Stimulated activated CD4-positive, alpha-beta T cell treated with anti-CD3 and anti-CD28 coated beads, Interleukin-4, amount 100 ng/mL, for 4 hours (primary cell): ENCODE measurements at places on chromosomes 6 and 20.

DNA sequence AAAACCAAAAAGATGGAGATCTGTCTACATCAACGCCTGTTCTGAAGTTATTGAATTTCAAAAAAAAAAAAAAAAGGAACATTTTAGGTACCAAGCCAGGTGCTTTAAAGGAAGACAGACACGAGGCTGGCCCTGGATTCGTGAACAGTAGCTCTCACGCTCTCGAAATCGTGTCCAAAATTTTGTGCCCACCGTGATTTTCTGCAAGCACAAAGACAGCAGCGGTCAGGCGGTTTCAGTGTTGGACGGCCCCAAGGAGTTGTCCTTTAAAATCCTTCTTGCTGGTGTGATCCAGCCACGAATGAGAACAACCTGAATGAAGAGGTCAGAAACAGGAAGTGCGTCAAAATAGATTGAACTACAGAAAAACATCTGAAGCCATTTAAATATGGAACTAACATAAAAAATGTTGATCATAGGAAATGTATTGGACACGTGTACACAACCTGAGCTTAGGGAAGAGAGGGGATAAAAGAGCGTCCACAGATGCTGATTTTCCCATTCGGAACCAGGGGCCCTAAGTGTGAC is 78.2 kb downstream of the THBS2 start:
- no peak for DNase-seq

- DNase-seq, result no peak
Observed at GRCh38 chr6:101758368-101758767, 364.9 kb downstream of the GRIK2 start.

DNA sequence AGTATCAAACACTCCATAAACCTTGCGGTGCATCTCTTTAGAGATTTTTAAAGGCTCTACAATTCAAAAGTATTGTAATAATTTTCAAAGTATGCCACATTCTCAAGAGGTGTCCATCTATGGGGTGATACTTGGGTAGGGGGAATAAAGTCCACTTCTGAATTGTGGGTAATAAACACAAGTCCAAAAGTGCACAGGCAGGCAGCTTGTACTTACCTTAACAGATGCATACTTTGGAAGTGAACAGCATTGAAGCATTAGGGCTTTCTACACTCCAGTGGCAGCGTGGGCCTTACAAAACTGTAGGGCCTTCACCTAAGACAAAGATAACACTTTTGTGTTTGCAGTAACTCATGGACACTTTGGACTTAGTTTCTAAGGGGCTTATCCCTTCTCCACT is 58.6 kb downstream of the AIG1 start:
- DNase-seq, result no peak

- no peak for DNase-seq
Observed at GRCh38 chr20:47500554-47500953, 1.1 kb upstream of the NCOA3 start.

- DNase-seq, result peak; percentile 32
Observed at GRCh38 chr6:170290296-170291128, at the start of gene DLL1. Gene DLL1, minus strand, starts transcription at chr6:170291078. Its CDS starts 939 bp downstream, at chr6:170290139.

DNA sequence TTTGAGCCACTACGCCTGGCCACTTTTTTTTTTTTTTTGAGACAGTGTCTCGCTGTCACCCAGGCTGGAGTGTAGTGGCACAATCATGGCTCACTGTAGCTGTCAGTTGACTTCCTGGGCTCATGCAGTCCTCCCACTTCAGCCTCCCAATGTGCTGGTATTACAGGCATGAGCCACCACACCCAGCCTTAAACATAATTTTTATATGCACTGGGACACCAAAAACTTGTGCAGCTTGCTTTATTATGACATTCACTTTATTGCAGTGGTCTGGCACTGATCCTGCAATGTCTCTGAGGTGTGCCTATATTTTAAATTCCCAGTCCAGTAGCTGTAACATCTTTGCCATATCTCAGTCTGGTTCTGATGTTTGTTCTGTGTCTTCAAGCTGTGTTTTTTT is 34.7 kb downstream of the KAT14 start:
- no peak for DNase-seq

DNA sequence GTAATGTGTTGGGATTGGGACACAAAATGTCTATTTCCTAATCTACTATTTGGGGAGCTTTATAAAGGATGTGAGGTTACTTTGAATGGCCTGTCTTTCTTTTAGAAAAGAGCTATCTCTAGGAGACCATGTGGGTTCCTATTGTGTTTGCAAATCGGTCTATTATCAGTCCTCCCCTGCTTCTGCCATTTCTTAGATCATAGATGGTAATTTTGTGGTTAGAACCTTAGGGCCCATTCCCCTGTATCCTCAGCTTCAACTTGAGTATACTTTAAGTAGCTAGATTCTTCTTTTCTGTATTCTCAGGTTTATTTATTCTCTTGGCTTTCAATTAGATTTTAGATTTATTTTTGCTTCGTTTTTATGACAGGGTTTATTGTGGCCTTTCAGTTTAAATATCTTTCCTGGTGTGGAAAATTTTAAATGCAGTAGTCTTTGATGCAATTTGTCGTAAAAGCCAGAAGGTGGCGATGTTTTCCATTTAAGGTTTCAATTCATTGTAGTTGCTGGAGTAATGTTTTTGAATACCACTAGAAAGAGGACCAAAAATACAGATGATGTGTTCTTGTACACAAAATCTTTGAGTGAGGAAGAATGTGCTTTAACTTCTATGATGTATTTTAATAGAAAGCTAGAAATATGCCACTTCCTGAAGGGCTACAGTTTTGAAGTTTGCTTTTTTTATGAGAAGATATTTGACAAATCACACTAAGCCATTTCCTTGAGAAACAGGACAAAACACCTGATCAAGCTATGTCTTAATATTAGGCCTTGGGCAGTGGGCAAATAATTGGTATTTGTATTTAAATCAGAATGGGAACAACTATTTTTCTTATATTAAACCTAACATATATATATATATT is 20.3 kb downstream of the TBPL1 start:
- DNase-seq, result no peak

DNA sequence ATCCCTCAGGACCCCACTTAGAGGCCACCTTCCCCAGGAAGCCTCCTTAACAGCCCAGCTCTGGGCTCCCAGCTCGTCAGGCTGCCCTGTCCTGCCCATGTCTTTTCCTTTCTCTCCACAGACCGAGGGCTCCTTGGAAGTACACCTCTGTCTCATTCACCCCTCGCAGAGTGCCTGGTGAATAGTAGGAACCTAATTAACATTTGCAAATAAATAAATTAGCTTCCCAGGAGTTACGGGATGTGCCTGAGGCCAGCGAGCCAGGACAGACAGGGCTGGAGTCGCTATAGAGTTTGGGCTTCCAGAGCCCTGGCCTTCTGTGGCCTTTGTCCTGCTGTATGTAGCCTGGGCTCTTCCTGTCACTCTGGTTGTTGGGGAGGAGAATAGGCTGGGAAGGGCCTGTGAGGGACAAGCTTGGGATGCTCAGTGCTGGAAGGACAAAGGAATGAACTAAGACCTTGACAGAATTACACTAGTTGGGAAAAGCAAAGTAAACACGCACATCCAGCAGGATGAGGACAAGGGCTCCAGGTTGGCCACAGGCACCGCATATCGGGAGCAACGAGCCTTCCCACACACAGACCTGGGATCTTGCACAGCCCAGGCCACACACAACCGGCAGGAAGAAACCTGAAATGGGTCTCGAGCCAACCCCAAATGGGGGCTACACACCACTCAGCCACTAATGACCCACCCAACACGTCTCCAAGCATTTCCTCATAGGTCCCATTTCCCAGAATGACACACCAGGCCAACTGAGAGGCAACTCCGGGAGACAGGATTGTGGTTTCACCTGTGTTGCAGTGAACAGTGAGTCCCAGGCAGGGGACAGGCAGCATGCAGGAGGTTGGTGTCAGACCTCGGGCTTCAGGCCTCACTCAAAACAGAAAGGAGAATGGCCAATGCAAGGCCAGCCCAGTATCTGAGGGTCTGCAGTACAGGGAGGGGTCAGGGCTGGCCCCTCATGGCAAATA is 9.7 kb downstream of the MAP1LC3A start:
- DNase-seq, result no peak
